NCI-H524 treated with DMSO at 0.1 percent for 48 hours (cell line): ENCODE measurements at places on chromosomes 7 and 10.

- no peak for DNase-seq
These were observed 140.6 kb downstream of the TMEM168 start for GRCh38 chr7:112649560-112649959.

- DNase-seq = no peak
These were observed 253.7 kb downstream of the ANKRD7 start for GRCh38 chr7:118478236-118478635.

- DNase-seq = no peak
These were observed 737.1 kb upstream of the ZWINT start for GRCh38 chr10:57098146-57098545.

- DNase-seq = no peak
These were observed 108.1 kb downstream of the GLRX3 start for GRCh38 chr10:130244031-130244927.

DNA sequence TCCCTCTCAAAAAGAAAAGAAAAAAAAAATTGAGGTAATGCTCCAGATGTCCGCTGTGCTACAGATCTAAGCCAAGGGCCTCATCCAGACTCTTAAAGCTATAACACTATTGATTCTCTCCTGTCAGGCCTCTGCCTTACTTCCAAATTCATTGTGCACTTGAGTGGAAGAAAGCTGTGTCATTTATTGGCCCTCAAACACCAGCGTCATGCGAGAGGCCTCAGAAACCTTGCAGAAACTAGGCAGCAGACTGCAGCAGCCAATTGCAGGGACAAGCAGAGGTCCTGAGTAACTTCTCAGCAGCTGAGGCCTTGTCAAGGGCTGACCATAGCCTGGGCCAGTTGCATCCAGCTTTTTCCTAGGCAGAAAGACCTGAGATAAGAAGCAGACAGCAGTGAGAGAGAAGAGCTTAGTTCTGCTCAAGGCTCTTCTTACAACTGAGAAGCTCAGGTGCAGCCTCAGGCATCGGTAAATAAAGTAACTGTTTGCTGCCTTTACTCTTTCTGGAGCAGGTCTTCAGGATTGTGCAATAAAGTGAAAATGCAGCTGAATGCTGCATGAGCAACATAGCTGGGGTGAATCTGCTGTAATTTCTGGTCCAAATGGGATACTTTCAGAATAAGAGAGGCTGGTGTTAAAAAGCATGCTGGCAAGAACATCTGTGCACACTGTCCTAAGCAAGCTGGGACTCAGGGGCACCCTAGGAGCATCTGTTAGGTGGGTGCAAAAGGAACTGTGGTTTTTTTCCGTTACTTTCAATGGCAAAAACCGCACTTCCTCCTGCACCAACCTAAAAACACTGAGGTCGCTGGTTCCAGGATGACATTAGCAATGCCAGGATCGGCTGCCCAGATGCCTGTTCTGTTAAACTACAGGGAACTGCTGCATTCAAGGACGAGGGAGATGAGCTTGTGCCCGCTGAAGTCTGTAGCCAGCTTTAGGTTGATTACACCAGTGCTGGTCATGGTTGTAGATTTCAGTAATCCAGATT, 181.8 kb upstream of the PFKP start:
- DNase-seq = no peak

- no peak for DNase-seq
These were observed 146.6 kb upstream of the RNF32 start for GRCh38 chr7:156493942-156494341.

- DNase-seq = no peak
These were observed 83.0 kb upstream of the INSYN2A start for GRCh38 chr10:127279334-127279774.

DNA sequence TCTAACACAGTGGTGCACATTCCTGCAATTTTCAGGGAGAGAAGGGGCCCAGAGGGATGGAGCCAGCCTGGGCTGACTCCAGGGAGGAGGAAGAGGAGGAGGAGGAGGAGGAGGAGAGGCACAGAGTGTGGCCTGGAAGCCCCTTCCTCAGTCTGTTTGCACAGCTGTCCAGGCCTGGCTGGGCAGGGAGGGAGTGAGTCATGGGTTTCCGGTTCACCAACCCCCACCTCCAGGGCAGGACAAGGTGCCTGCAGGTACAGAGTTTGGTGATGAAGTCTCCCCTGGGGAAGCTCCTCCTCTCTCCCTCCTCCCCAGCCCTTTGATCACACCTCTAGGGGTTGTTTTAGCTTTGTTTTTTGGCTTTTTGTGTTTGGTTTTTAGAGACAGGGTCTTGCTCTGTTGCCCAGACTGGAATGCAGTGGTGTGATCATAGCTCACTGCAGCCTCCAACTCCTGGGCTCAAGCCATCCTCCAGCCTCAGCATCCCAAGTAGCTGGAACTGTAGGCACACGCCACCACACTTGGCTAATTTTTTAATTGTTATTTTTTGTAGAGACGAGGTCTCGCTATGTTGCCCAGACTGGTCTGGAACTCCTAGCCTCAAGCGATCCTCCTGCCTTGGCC, 77.5 kb upstream of the CUX1 start:
- DNase-seq = no peak

DNA sequence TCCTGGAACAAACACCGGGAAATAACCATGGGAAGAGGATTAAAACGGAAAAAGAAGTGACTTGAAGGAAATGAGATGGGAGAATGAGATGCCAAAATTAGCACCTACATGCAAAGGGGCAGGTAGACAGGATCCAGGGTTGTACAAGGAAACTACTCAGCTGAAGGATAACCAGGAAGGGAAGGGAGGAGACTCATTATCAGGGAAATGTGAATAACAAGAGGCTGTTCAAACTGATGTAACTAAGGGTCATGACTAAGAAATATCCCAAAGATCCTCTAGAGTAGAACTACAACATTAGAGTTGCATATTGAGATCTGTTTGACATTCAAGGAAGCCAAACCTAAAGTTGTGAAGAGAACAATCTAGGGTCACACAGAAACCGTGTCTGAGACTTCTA, 166.2 kb upstream of the SP8 start:
- no peak for DNase-seq

DNA sequence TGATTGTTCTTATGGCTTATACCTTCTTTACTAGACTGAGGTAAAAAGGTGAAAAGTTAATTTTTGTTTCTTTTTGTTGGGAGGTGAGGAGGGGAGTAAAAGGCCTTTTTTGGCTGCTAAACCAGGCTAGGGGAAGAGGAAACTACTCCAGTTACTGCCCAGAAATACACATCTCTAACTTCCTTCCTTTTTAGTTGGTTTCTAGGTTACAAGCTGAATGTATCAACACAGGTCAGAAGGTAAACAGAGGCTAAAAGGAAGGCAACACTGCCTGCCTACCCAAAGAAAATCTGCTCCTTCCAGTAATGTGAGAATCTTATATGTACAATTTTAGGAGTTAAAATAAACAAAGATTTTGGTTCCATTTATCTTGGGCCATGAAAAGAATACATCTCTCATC, 140.4 kb downstream of the NRBF2 start:
- DNase-seq = no peak

DNA sequence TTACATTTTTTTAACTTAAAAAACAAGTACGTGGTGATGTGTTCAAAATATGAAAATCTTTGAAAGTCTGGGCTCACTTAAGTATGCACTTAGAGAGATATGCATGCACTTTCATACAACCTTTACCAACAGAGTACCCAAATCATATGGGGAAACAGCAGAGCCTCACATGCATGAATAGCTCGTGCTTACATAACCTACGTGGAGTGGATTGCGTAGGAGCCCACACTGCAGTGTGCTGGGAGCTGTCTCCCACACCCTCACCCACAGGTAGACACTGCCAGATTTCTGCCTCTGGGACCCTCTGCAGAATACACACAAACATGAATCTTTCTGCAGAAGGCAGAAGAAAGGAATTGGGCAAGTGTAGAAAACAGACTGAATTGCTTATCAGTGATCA, 581 bp downstream of the CLCN1 start:
- no peak for DNase-seq
